ENCODE measurements at places on chromosomes 5 and 9.

DNA sequence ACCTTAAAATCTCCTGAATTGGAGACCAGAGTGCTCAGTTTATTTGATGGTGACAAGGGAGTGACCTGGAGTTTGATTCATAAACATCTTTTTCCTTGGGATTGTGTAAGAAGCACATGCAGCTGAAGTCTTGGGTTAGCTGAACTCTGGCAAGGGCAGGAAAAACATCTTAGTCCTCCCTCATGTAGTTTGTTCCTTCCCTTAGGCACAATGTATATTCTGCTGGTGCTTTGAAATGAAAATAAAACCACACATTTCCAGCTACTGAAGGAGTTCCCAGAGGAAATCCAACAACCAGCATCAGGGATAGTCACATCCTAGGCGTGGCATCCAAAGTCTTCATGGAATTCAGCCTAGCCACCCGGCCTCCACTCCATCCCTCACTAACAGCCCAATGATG is 95.2 kb upstream of the PAPPA start:
- peak; percentile 47 for DNase-seq

DNA sequence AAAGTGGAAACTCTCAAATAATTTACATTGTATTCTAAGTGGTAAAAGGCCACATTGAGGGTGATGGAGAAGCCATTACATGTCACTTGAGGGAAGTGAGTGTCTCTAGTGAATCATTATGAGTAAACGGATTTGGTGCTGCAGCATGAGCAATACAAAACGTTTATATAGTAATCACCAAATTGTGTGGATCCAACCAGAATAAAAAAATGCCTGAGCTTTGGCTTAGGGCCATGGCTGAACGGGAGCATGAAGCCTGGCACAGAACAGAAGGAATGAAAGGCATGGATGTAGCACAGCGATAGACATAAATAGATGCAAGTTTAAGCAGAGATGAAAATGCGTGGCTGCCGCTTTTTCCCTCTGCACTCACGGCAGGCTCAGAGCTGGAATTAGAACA is 58.3 kb downstream of the PTTG1 start:
- DNase-seq: peak; percentile 93

- DNase-seq: no peak
Measured at GRCh38 chr5:91528831-91529230, 145.7 kb upstream of the ARRDC3 start.

DNA sequence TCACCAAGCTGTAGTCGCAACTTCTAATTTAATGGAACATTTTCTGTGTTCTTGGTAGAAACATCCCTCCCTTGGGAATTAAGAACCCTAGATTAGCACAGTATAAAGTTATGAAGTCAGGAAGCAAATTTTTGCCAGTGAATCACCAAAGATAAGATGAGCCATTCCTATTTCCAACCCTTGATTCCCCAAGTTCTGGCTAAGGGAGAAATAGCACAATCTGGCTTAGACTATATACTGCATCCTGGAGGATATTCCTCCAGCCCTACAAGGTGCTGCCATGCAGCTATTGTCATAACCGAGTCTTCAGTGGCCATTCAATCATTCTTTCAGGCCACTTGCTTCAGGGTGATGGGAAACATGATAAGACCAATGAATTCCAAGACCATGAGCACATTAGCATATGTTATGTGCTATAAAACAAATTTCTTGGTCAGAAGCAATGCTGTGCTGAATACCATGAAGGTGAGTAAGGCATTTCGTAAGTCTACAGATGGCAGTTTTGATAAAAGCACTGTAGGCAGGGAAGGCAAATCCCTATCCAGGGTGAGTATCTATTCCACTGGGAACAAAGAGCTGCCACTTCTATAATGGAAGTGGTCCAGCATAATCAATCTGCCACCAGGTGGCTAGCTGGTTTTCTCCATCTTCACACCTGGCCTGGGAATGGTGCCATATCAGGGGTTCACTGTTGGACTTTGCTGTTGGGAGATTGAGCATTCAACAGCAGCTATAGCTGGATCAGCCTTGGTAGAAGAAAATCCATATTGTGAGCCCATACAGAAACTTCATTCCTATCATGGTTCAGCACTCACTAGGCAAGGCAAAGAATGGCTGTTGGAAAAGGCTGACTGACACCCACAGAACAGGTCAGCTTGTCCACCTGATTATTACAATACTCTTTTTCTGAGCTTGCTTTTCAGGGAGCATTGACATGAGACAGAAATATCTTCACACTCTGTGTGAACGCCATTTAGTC is 19.6 kb upstream of the ARL15 start:
- DNase-seq: peak; percentile 85

Data from HT1080 (cell line).